Anterior cingulate cortex (tissue), 58 donors: ENCODE measurements at places on chromosomes 6 and 20.

DNA sequence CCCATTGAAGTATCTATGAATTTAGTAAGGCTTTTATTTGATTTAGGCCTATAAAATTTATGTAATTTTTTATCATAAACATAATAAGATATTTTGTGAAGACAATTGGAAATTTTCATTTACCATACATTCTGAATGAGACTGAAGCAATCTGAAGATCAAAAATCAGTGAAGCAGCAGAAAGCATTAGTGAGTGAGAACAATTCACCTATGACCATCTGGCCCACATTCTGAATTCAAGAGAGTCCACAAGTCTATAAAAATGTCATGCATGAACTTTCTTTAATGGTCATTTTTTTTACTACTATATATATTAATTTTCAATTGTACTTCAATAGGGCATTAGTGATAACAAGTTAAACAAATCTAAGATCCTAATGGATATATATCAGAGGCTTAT is 1026.6 kb upstream of the MAP3K7 start:
- no peak for DNase-seq

DNA sequence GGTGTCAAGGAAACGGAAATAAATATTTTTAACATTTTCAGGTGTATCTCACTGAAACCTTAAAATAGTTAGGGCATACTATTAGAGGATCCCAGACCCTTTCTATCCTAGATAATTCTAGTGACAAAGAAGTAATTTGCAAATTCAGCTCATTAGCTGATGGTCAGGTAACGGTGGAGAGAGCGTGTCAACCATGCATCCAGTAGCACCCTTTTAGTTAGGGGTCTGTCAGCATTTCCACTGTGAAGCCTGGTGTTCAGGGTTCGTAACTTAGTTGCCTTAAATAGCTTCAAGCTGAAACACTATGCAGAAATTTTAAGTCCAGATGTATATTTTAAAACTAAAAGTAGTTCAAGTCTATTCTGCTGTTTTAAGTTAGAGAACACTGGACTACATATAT is 48.5 kb upstream of the SUPT3H start:
- DNase-seq, result no peak

- DNase-seq, result no peak
These were observed 17.4 kb upstream of the PLCB4 start for GRCh38 chr20:9051508-9051907.

DNA sequence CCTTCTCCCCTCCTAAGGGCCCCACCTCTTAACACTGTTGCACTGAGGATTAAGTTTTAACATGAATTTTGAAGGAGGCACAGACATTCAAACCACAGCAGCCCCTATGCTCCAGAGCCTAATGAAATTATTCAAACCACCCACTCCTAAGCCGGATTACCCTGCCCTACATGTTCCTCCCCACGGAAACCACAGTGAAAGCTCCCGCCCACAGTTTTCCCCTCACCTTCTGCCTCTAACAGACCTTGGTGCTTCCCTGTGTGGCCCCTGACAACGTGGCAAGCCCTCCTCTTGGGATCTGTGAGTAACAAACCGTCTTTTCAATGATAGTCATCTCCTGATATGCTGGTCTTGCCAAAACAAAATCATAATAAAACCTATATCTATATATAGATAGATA is 74.8 kb downstream of the RIN2 start:
- DNase-seq, result no peak

- no peak for DNase-seq
These were observed 104.1 kb downstream of the PRIM2 start for GRCh38 chr6:57421503-57421902.

DNA sequence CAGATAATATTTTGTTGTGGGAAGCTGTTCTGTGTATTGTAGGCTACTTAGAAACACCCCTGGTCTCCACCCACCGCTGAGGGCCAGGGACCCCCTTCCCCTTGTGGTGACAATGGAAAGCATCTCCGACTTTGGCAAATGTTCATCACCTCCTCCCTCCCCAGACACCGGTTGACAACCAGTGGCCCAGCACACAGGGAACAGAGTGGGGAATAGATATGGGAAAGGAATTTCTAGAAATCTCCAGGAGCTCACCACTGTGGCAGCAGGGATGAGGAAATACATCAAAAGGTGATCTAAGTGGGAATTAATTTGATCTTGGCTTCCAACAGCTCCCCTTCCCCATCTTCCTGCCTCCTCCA is 257.3 kb upstream of the FOXQ1 start:
- DNase-seq, result no peak

DNA sequence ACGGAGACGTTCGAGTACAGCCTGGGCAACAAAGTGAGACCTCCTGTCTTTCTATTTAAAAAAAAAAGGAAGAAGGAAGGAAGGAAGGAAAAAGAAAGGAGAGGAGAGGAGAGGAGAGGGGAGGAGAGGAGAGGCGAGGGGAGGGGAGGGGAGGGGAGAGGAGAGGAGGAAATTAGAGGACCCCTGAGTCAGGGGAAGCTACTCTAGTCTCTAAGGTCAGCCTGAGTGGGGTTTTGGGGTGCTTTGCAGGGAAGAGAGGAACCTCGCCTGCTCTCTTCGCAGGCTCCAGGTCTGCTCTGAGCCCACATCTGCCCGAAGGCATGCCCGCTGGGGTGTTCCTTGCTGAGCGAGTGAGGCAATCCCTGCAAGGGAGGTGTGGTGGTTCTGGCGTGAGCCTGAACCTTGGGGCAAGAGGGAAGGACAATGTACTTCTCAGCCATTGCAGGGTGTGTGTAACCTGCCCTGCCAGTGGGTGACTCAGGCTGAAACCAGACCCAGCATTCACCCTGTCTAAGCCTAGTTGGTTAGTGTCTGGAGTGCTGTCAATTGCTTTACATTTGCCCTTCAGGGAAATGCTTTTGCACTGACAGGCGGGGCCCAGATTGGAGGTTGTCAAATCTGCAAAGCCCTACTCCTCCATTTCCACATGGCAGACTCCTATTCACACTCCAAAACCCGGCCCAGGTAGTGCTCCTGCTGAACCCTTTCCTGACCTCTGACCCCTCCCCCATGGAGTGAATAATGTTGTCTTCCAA is 15.3 kb upstream of the MMP9 start:
- DNase-seq, result no peak

DNA sequence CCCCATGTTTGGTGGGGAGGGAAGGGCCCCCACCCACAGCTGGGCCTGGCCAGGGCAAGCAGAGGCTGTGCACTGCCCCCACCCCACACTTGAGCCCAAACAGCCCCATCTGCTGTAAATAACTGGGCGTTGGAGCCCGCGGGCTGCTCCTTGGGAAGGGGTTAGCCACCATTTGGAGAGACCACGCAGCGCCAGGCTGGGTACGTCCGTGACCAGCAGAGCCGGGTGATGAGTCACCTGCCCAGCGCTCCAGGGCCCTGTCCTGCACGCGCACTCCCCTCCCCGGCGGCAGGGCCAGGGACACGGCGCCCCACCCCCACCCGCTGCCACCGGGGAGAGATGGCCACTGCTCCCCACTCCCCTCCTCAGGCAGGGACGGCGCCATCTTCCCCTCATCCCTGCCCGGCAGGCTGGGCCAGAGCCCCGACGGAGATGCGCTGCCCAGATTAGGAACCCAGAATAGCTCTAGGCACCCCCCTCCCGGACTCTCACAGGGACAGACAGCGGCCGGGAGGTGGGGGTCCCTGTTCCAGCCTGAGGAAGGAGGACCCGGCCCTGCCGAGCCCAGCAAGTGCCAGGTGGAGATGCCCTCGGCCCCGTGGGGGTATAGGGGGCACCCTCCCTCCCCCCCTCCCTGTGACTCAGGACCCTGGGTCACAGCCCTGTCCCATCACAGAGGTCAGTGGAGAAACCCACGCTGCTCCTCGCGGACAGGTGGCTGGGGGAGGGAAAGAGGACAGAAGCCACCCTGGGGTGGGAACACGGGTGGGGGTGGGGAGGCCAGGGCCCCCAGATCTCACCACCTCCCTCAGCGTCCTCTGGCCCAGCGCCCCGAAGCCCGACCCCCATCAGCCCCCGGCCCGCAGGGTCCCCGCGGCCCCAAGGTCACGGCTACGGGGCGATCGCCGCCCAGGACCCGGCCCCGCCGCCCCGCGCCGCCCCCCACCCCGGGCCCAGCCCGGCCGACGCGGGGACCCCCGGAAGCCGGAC is 642 bp downstream of the EEF1A2 start:
- no peak for DNase-seq

GRCh38 chr6:18359237-18359885 is 27.8 kb upstream of the RNF144B start:
- DNase-seq, result no peak
